ENCODE measurements at places on chromosomes 12 and 14.

- no peak for DNase-seq
These were observed 338.2 kb upstream of the DDHD1 start for GRCh38 chr14:53491256-53491883.

DNA sequence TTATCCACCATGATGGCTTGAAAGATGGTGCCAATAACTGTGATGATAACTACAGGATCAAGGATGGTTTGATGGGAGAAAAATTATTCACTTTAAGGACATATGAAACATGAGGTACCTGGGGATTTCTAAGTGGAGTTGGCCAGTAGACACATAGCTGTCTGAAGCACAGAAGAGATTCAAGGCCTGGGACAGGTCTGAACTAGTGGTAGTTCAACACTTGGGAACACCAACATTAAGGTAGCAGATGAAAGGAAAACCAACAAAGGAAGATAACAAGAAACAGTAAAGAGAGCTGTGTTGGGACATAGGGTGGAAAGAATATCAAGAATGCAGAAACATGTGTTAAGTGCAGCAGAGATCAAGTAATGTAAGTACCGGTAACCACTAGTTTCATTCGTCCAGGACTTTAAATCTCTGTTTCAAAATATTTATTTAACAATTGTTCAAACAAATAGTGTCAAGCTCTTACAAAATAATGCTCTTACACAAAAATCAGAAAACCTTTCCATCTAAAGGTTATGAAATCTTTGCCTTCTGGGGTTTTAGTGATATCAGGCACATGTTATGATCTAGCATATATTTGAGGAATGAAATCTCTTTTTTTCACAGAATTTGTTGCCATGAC, 104.7 kb downstream of the ST8SIA1 start:
- DNase-seq: no peak

DNA sequence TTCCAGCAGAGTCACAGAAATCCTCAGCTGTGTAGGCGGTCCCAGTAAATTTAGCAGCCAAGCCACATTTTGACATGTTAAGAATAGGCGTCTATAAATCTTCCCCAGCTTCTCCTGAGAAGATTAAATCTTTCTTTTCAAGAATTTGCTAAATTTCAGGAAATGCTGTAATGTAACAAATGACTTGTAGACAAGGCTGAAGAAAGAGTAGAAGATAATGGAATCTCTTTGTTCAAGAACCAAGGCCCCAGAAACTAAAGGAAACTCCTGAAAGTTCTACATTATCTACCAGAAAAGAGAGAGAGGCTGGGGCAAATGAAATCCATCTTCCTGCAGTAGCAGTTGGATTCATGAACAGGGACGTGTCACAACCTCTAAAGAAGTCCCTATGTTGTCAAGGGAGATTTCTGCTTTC, 760.3 kb downstream of the NOVA1 start:
- DNase-seq: no peak

- DNase-seq: peak; percentile 54
These were observed 891 bp downstream of the PLEKHA5 start for GRCh38 chr12:19130224-19131024.

- DNase-seq: no peak
These were observed 40.4 kb downstream of the NIN start for GRCh38 chr14:50790589-50790988.

- no peak for DNase-seq
These were observed 2.0 kb downstream of the RIPK3 start for GRCh38 chr14:24337824-24338175.

- DNase-seq: no peak
These were observed 1.1 kb downstream of the SAV1 start for GRCh38 chr14:50666772-50667683.

- no peak for DNase-seq
These were observed 148.8 kb downstream of the ZFP36L1 start for GRCh38 chr14:68644101-68644500.

DNA sequence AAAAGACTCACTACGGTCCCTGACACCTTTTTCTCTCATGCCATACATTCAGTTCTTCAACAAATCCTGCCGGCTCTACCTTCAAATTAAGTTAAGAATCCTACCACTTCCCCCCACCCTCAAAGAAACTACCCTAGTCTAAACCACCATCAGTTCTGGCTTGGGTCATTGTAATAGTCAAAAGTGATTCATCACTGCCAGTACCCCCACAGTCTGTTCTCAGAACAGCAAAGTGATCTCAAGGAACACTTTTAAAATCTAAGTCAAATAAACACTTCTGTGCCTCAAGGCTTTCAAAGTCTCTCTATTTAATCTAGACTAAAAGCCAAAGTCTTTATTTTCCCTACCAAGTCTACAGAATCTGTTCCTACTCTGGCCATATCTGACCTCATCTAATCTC, 12.0 kb upstream of the FAM234B start:
- no peak for DNase-seq

- DNase-seq: peak; percentile 12
These were observed 51.0 kb downstream of the MAGOHB start for GRCh38 chr12:10562306-10562933.

GRCh38 chr12:101933866-101934514, 56.6 kb downstream of the DRAM1 start:
- no peak for DNase-seq

GRCh38 chr12:110676171-110676570, 12.7 kb downstream of the HVCN1 start:
- DNase-seq: no peak

- no peak for DNase-seq
These were observed 64.2 kb downstream of the DNAI7 start for GRCh38 chr12:25130741-25131188.

GRCh38 chr12:112196196-112196875, 71.0 kb downstream of the TRAFD1 start:
- DNase-seq: no peak

DNA sequence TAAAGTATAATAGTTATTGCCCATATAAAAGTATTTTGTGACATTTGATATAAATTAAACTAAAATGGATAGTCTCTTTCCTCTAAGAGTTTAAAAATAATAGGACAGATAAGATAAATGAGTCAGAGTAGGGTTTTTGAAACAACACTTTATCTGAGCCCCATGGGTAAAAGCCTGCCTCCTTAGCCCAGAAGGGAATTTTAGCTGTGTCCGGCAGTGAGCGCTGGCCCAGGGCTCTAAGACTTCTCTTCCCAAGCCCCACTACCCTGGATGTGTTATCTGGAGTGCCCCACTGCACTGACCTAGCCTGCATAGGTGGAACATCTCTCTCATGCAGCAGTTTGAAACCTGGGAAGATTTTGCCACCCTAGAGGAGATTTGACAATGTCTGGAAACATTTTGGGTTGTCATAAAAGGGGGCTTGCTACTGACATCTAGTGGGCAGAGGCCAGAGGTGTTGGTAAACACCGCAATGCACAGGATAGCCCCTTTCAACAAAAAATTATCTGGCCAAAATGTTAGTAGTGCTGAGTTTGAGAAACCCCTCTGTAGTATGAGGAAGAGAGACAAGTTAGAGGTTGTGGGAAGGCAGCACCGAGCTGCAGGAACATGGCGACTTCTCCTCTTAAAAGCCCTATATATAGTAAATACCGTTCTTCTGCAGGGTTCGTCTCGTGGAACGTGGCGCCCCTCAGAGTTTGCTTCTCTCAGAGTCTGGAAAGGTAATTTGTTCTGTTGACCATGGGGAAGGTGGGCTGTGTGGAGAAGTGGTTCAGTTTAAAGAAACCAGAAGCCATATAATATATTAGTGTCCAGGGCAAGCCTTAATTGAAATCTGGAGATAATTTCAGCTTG, 29.3 kb upstream of the ATF1 start:
- DNase-seq: peak; percentile 49

- DNase-seq: no peak
These were observed 40.0 kb upstream of the KTN1 start for GRCh38 chr14:55539975-55540374.

DNA sequence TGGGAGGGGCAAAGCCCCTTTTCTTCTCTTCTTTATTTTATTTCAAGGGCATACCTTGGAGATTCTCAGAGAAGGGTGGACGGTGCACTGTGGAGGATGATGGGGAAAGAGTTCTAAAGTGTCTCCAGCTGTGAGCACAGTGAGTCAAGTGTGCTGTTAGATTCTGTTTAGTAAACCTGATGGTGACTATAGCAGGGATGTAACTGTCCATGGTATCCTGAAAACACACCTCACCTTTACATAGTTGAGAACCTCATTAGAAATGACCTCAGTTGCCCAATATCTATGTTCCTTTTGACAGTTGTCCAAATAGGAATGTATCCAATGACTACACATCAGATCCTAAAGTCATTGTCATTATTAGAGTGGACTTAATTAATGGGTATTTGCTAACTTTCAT, 38.0 kb downstream of the CNTN1 start:
- no peak for DNase-seq

GRCh38 chr12:122137229-122137628, 36.8 kb downstream of the IL31 start:
- no peak for DNase-seq

- DNase-seq: peak; percentile 48
These were observed 218.8 kb upstream of the BMP4 start for GRCh38 chr14:54175298-54175942.

- no peak for DNase-seq
These were observed 7.7 kb downstream of the XRCC3 start for GRCh38 chr14:103707329-103708263.

DNA sequence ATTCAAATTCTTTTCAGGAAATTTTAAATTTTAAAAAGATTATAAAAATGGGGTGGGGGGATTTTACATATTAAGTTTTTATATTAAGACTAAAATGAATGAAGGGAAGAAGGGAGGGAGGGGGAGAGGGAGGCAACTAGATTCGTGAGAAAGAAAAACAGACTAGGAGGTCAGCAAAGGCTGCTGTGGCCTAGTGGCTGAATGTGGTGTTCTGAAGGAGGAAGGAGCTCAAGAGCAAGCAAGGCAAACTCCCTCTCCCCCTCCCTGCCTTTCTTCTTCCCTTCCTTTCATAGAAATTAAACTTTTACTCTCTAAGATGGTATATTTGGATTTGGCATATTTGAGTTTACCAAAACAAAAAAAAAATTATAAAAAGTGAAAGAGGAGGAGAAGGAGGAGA, 18.1 kb downstream of the DYRK2 start:
- DNase-seq: no peak

GRCh38 chr12:120562906-120563305, 18.3 kb downstream of the POP5 start:
- no peak for DNase-seq

GRCh38 chr12:29611906-29612305, 114.4 kb upstream of the OVCH1 start:
- no peak for DNase-seq

- DNase-seq: no peak
These were observed 88.2 kb upstream of the CNOT2 start for GRCh38 chr12:70154960-70155589.

DNA sequence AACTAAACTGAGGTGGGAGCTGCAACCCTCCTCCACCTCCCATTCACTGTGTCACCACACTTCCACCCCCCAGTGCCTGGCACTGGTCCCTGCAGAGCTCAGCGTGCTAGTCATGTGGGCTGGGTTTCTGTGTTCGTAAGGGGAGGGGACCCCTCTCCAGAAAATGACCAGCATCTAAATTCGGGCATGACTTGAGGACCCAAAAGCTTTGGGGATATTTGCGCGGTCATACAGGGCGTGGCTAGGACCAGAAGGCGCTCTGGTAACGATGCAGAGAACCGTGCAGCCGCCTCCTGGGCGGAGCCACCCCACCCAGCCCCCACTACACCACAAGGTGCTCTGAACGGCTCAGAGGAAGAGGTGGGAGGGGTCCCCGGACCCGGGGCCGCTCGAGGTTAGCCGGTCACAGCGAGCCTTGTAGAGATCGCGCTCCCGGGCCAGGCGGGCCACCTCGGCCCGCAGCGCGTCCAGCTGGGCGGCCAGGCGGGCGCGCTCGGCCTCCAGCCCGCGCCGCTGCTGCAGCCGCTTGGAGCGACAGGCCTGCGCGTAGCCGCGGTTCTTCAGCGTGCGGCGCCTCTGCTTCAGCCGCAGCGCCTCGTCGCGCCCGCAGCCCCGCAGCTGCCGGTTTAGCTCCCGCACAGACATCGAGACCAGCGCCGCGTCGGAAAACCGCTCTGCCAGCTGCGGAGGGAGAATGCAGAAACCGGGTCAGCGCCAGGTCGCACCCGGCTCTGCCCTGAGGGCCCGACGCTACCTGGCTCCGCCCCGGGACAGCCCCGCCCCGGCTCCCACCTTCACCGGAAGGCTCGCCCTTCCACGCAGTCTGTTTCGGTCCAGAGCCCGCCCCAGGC, 9.8 kb downstream of the CPNE6 start:
- peak; percentile 86 for DNase-seq

GRCh38 chr12:54421879-54422250, 2.8 kb upstream of the ITGA5 start:
- DNase-seq: no peak

DNA sequence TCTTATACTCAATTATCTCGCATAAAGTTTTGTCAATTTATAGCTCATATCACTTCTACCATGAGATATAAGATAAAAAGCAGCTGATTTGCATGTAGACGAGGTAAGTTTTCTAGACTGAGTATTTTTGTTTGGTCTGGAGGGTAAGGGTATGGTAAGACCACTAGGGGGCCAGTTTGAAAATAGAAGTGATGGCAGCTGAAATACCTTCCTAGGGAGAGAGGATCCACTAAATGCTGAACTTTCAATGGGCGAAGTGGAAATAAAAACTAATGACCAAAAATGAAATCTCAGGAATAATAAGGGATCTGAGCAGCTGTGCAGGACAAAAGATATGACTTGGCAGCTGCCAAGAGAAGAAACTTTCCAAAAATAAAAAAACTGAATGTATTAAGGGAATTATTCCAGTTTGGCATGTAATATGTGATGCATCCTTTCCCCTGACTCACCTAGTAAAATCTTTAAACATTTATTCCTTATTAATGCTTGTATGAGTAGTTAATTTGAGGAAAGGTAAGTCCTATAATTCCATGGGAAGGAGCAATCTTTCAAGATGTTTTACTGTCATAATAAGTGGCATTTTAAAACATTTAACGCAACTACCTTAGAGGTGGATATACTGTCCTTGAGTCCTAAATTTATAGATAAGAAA, 754.5 kb downstream of the C12orf50 start:
- peak; percentile 15 for DNase-seq

GRCh38 chr12:113064395-113065125, 8.0 kb downstream of the DTX1 start:
- DNase-seq: no peak

DNA sequence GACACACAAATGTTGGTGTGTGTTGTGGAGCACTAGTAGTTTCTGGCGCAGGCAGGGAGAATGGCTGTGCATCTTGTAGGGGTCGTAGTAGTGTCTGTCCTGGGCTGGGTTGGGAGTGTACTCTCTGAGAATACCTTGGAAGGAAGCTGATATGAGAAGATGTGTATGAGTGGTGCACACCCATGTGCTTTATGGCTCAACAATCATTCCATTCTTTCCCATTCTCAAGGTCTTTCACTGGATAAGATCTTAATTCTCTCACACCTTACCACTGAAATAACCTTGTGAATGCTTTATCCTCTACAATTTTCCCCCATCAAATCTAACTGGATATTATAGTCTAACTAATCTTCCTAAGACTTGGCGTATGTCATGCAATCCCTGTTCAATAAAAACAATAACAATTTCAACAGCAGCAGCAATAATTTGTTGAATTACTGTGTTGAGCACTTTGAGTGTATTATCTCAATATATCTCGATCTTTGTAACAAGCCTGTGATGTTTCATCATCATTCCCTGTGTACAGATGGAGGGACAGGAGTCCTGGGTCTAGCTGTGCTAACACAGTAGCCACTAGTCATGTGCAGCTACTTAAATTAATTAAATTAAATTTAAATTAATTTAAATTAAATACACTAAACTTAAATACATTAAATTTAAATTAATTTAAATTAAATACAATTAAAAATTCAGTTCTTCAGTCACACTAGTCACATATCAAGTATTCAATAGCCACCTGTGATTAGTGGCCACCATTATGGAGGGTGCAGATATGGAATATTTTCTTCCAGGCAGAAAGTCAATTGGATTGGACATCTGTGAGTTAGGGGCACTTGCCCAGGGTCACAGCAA, 3.6 kb upstream of the SLC48A1 start:
- DNase-seq: no peak

Measured in HuH-7 (cell line).